Brain pericyte (primary cell): ENCODE measurements at places on chromosomes 4 and X.

DNA sequence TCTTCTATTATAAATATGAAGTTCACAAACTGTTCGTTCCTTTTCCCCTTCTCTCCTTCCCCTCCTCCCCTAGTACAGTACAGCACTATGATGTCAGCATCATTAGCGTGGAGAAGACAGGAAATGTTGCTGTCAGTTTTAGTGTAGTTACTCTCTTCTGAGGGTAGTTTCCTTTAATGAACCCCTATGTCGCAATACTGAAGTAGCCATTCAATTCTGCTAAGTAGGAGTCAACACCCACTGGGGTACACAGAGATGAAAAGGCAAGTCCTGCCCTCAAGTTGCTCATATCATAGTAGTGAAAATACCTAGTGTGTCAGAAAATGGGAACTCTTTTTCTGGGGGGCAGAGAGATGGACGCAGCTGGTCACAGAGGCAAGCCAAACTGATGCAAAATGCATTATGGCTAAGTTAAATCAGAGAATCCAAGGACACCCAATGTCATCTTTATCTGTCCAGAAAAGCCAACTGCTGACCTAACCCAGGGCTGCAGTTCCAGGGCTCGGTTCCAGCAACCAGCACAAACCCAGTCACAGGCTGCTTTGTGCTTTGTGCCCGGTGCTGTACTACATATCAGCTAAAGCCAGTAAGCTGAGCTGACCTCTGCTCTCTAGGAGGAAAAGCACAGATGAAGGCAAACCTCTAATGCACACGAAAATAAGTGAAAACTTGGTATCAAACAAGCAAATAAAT lies 31.5 kb downstream of the GRIA3 start:
- DNase-seq, result no peak

- no peak for DNase-seq
Measured at GRCh38 chrX:74232859-74233258, 71.1 kb upstream of the ZCCHC13 start.

- no peak for DNase-seq
Measured at GRCh38 chrX:63713526-63713925, 71.5 kb downstream of the ARHGEF9 start.

GRCh38 chrX:35016051-35016450 lies 73.5 kb downstream of the FAM47B start:
- DNase-seq, result no peak

GRCh38 chrX:149527705-149528104 lies 13.1 kb upstream of the EOLA1 start:
- no peak for DNase-seq

- no peak for DNase-seq
Measured at GRCh38 chr4:152847376-152847775, 67.6 kb downstream of the ARFIP1 start.

DNA sequence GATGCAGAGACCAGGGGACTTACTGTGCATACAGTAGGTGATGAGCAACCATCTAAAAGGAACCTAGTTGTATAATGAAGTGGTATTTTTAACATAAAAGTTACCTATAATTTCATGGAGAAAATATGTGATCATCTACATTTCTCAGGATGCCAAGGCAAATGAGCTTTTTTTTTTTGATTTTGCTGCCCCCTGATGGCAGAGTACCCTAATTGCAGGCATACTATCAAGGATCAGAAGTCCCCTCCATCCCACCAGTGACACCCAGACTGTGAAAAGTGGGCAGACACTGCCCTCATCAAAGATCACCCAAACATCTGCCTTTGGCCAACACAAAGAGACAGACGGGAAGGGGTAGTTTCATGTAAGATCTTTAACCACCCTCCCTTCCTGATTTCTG lies 9.6 kb upstream of the ABLIM2 start:
- no peak for DNase-seq

GRCh38 chrX:41293269-41293668 lies 40.7 kb upstream of the DDX3X start:
- DNase-seq, result no peak

- no peak for DNase-seq
Measured at GRCh38 chr4:141004823-141005222, 128.4 kb downstream of the RNF150 start.

- DNase-seq, result no peak
Measured at GRCh38 chrX:17456526-17456925, 81.5 kb downstream of the NHS start.

- no peak for DNase-seq
Measured at GRCh38 chrX:5976332-5976731, 252.3 kb downstream of the NLGN4X start.

DNA sequence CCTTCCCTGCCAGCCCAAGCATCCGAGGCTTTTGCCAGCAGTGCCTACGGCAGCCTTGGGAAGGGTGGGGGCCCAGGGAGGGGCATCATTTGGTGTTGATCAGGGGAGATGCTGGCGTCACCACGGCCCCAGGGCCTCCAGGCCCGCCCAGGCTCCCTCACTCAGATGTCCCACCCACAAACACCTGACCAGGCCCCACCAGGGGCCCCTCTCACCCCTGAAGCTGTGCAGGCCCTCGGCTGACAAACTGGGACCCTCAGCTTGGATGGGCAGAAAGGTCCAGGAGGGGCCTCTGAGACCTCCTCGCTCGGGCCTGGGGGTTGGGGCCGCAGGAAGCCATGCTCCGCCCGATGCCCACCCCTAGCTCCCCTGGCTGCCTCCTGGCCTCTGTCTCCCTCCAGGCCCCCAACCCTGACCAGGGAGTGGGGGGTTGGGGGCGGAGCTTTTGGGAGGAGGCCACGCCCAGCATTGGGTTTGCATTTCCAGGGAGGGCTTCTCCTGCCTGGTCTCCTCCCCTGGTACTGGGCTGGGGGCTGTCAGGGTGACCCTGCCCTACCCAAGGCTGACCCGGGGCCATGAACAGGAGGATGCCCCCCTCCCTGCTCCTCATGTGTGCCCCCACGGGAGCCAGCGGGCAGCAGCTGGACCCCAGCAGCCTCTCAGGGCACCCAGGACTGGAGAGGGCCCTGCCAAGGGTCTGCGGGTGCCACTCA lies 33.4 kb upstream of the SPON2 start:
- DNase-seq, result no peak

DNA sequence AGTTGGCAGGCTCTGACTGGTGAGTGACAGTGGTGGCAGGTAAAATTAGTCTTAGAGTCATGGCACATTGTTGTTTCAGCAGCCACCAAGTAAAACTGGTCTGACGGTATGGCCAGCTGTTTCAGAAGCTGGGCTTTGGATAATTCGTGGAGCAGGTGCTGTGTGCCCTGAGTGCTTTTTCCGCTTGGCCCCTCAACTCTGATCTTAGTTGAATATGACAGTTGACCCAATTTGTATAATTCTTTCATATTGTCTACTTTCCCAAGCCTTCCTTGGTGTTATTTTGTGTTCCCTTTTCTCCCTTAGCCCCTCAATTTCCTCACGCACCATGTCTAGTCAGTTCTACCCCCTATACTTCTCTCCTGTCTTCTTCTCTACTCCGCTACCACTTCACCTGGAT lies 32.0 kb downstream of the CDS1 start:
- no peak for DNase-seq

- DNase-seq, result no peak
Measured at GRCh38 chrX:69504626-69505612, 793 bp downstream of the NALF2 start.

DNA sequence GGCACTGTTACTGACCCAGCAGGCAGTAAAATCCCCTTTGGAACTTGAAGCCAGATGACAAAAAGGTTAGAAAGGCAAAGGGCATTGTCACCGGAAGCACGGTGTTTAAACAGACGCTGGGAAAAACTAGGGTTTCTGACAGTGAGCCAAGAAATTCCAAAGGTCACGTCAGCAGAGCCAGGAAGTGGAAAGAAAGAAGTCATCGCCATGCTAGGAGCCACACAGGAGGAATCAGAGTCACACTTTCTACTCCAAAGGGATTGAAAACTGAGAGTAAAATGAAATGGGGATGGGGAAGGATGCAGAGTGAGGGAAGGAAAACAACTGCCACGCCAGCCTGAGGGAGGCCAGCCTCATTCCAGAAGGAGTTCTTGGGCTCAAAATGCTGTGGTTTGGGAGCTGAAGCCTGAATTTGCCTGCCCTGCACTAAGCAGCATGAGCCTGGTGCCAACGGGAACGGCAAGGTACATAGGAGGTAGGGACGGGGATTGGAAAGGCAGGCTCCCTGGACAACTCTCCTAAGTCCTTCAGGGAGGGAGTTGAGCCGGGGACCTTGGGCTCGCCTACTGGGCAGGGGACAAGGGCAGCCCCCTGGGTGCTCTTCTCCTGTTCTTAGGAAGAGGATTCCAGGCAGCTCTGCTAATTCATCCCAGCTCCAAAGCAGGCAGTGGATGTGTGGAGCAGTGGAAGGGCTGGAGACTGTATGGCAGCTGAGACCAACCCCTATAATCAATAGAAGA lies 66.8 kb downstream of the SOWAHB start:
- no peak for DNase-seq
